ENCODE measurements at places on chromosomes 5 and 9. TPM values are rescaled to one million over a fixed set of nuclear protein-coding genes. Genes with fewer than 3 reads are reported as not detected.
A peak's percentile ranks its signal among the peaks of the same experiment; 100 is the strongest.

DNA sequence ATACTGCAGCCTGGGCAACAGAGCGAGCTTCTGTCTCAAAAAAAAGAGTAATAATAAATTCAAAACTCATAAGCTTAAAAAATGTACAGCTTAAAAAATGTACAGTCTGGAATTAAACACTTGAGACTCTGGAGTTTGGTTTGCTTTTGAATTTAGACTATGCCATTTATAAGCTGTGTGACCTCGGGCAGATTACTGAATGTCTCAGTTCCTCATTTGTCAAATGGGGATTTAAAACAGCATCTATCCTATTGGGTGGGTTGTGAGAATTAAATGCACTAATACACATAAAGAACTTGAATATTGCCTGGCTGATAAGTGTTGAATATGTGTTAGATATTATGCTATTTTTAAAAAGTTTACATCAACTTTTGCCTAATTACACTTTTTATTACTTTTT lies 98.4 kb downstream of the SCAMP1 start:
- no peak overlapping the region for H3K27ac ChIP-seq
- peaks cover 8% of the 10 kb centered on the region for H3K36me3 ChIP-seq
- DNase-seq, result no peak
- H3K4me1 ChIP-seq, result no peaks in the 10 kb centered on the region
- H3K4me3 ChIP-seq, result no peak overlapping the region

- H3K4me1 ChIP-seq, result no peaks in the 10 kb centered on the region
- no peak overlapping the region for H3K4me3 ChIP-seq
- H3K36me3 ChIP-seq, result no peaks in the 10 kb centered on the region
- no peak overlapping the region for H3K27ac ChIP-seq
- DNase-seq, result no peak
Measured at GRCh38 chr9:74147906-74148305, 349.2 kb upstream of the RORB start.

GRCh38 chr5:39178171-39178570 lies 41.2 kb downstream of the FYB1 start:
- H3K27me3 ChIP-seq, result no peaks in the 10 kb centered on the region
- peak overlapping the region; percentile 85 for H3K27ac ChIP-seq
- H3K36me3 ChIP-seq, result peaks cover 26% of the 10 kb centered on the region
- DNase-seq, result peak; percentile 42
- peak overlapping the region; percentile 29 for H3K4me3 ChIP-seq

GRCh38 chr5:139808481-139809330 lies 13.1 kb downstream of the PSD2 start:
- no peaks in the 10 kb centered on the region for H3K4me1 ChIP-seq
- H3K27me3 ChIP-seq, result peaks cover 9% of the 10 kb centered on the region
- H3K27ac ChIP-seq, result no peak overlapping the region
- H3K4me3 ChIP-seq, result no peak overlapping the region
- no peaks in the 10 kb centered on the region for H3K36me3 ChIP-seq
- no peak for DNase-seq

- H3K4me3 ChIP-seq, result no peak overlapping the region
- H3K4me1 ChIP-seq, result peaks cover 25% of the 10 kb centered on the region
- no peaks in the 10 kb centered on the region for H3K27me3 ChIP-seq
- no peak for DNase-seq
- no peak overlapping the region for H3K27ac ChIP-seq
- H3K36me3 ChIP-seq, result no peaks in the 10 kb centered on the region
Measured at GRCh38 chr5:172008689-172009141, 2.3 kb upstream of the FBXW11 start.

DNA sequence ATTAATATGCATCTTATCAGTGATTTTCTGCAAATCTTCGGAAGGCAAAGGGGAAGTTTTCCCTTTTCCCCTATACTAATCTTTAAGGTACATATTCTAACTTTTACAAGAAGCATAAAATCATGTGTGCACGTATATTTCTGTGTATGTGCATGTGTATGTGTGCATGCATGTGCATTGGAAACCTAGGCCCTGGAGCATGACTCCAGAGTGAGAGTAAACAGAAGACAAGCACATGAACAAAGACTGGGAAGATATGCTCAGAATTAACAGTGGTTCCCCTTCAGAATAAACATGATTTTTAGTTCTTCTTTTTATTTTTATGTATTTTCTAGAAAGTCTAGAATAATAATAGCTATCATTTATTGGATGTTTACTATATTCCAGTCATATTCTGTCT lies 10.9 kb upstream of the SELENOP start:
- H3K27me3 ChIP-seq, result no peaks in the 10 kb centered on the region
- no peaks in the 10 kb centered on the region for H3K4me1 ChIP-seq
- DNase-seq, result no peak
- no peaks in the 10 kb centered on the region for H3K36me3 ChIP-seq
- no peak overlapping the region for H3K4me3 ChIP-seq
- H3K27ac ChIP-seq, result no peak overlapping the region

Gene FAM78A
- total RNA-seq, result 62.7 TPM

Gene AGPAT2
- total RNA-seq, result 4.0 TPM

Data from CD4-positive, alpha-beta T cell (primary cell).